ENCODE measurements at places on chromosomes 4 and X.

- no peak for DNase-seq
Observed at GRCh38 chr4:19151684-19152083, 1100.0 kb upstream of the SLIT2 start.

GRCh38 chr4:105551965-105552746, at the start of gene ARHGEF38:
Gene ARHGEF38, plus strand, starts transcription at chr4:105552620. Its CDS starts 146 bp downstream, at chr4:105552766.
- no peak for DNase-seq

DNA sequence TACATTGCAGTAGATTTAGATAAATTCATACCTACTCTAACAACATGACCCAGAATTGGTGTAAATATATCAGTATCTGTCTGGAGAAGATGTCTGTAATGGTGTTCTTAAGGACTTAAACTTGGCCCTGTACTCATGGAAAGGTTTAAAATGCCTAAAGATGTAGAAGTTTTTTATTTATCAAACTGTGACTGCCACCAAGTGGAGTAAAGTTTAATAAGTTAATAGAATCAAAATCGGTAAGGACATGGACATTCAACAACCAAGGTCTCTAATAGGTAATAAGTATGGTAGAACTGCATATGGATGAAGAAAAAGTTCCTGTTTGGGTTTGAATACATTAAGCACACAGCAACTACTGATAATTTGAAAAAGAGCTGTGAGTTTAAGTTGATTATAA, 474.0 kb upstream of the NDST3 start:
- DNase-seq: no peak

- no peak for DNase-seq
Observed at GRCh38 chrX:39508300-39508692, 589.5 kb downstream of the BCOR start.
